ENCODE measurements at places on chromosomes 12 and 14.

DNA sequence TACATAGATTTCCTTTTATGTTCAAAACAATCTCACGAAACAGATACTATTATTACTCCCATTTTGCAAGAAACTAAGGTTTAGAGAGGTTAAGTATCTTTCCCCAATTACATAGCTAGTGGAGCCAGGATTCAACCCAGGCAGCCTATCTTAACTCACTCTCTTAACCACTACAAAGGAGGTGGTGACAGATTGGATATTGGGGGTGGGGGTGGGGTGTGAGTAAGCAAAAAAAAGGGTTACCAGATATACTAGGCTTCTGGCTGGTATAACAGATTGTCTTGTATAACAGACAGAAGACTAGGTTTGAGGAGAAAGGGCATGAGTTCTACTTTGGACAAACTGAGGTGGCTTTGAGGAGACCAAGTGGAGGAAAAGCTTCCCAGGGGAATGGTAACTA is 2.1 kb downstream of the GMFB start:
- DNase-seq = no peak

- DNase-seq = no peak
Observed at GRCh38 chr12:132406493-132407450, 77.4 kb upstream of the GALNT9 start.

DNA sequence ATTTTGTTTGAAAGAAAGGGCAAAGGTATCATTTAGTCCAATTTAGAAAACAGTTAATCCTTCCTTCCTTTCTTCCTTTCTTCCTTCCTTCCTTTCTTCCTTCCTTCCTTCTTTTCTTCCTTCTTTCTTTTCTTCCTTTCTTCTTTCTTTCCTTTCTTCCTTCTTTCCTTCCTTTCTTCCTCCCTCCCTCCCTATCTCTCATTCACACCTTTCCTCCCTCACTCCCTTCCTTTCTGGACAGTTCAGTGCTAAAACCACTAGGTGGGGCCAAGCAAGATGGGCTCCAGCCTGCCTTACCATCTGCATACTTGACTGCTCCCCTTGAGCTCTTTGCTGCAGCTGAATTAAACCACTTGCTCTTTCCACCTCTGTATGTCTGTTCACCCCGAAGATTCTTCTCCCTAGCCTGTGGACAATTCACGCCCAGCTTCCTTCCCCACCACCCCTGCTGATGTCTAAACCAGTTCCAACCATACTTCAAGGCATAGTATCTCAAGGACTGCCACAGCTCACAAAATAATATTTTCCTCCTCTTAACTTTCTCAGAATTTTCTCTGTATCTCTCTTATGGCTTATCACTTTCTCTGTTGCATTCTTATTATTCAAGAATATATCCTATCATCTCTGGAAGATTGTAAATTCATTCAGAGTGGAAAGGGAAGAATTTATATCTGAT is 78.0 kb downstream of the DBX2 start:
- no peak for DNase-seq

- no peak for DNase-seq
Observed at GRCh38 chr14:79136071-79137044, 966.2 kb downstream of the NRXN3 start.

GRCh38 chr12:2110849-2111566 is 58.2 kb downstream of the CACNA1C start:
- DNase-seq = no peak

- no peak for DNase-seq
Observed at GRCh38 chr12:129911428-129912049, 7.7 kb upstream of the TMEM132D start.

DNA sequence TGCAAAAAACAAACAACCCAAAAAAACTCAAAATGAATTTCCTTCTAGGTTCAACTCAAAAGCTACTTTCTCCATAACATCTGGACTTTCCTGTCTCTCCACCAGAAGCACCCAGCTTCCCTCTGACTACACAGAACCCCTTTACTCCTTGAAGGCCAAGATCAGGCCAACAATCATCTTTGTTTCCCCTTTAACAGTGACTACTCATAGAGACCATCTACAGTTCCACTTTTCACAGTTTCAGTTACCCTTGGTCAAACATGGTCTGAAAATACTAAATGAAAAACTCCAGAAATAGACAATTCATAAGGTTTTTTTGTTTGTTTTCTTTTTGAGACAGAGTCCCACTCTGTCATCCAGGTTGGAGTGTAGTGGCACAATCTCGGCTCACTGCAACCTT is 11.8 kb downstream of the GCH1 start:
- no peak for DNase-seq

DNA sequence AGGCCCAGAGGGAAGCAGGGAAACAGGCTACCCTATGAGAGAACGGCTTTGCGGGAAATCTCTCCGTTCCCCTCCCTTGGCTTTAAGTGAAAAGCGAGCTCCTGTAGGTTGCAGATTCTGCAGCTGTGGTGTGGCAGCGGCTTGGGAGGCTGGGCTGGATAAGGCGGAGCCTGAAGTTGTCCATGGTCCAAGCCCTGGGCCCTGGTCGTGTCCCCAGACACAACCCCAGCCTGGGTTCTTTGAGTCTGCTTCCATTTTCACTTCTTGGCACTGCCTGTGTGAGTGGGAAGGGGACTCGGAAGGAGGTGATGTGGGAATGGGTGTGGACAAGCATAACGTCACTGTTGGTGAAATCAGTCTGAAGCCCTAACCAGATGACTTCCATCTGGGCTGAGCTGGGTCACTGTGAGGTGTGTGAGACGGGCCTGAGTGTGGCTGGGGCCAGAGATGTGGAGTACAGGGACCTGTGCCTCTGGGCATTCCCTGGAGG is 43.0 kb upstream of the CTDSP2 start:
- DNase-seq = no peak

DNA sequence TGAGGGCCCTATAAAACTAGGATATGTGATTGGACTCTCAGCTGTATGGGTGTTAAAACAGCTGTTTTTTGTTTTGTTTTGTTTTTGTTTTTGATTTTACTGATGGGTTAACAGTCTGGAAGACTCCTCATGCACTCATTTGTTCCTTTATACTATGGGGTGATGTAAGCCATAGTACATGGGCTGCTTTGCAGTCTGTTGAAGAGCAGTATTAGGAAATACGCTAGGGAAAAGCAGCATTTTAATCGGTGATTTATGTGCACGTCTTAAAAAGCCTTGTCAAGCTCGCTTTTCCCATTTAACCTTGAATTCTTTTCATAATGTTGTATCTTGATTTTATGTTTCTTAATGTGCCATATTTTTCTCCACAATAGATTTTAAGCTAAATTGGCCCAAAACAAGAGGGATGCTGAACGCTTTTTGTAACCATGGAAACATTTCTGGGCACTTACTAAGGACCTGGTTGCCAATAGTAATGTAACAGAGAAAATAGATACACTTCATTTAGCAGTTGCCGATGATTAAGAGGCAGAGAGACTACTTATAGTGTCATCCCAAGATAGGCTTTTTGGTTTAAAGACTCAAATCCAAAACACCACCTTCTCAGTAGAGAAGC is 244.0 kb downstream of the SNAPC1 start:
- no peak for DNase-seq

DNA sequence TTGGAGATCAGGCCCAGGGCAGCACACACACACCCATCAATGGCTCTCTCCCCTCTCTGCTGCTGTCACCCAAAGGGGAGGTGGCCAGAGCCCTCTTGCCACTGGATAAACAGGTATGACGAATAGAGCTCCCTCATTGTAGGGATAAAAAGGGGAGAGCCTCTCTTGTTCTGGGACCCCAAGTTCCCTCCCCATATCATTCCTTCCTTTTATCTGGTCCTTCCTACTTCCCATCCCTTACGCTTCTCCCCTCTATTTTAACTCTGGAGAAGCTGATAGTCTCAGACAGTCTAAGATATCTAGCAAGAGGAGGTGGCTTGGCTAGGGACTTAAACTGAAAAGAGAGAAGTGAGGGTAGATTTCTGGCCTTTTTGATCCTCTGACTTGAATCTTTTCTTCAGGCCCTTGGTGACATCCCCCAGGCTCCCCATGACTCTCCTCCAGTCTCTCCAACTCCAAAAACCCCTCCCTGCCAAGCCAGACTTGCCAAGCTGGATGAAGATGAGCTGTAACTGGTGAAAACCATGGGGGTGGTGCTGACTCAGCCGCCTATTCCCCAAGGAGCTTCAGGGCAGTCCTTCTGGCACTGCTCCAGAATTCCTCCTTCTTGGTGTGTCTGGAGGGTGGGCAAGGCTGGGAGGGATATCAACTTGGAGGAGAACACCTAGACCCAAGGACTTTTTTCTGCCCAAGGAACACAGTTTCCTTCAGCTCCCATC is 5.3 kb downstream of the ARHGEF25 start:
- DNase-seq = no peak

DNA sequence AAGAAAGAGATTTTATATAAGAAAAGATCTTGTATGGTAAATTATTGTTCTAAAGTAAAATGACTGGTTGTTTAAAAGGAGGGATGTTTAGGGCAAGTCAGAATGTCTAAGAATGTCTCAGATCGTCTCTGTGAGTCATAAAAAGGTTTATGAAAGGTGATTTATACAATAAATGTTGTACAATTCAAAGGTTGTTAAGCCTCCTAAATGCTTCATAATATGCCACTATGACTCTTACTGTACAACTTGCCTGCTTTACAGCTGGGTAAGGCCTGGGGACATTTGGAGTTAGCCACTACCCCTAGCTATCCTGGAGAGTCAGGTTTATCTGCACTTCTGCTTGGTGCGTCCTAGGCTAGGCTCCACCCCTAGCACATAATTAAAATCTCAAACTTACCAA is 927.4 kb downstream of the FSCB start:
- DNase-seq = no peak

DNA sequence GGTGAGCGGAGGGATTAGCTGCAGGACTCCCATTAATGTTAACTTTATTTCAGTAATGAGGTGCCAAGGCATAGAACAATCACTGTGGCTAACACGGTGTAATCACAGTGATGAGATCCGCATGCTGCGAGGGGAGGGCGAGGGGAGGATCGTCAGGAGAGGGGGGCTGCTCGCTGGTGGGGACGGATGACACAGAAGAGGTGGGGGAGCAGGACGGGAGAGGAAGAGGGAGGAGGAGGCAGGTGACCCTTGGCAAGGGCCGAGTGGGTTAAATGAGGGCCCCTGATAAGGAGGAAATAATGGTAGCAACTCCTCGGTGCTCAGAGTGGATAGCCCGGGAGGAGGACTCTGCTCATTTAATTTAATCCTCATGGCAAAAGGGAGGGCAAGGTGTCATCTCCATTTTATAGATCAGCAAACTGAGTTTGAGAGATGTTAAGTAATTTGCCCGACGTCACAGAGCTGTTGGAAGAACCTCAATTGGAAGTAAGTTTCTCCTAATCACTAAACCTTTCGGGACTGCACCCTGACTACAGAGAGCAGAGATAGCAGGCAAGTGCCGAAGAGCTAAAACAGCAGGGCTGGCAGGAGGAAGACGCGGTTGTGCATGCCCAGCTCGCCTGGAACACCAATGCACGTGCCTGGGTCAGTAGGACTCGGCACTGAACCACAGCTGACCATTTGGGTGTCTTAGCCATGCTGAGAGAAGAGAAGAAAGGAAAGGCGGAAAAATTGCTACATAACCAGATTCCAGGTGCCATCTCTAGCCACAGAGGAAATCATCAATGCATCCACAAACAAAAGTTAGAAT is 43.0 kb downstream of the SPRING1 start:
- no peak for DNase-seq

- no peak for DNase-seq
Observed at GRCh38 chr14:59698793-59699192, 122.2 kb upstream of the CCDC175 start.

GRCh38 chr12:54565986-54566544 is 16.7 kb downstream of the PDE1B start:
- DNase-seq = no peak

DNA sequence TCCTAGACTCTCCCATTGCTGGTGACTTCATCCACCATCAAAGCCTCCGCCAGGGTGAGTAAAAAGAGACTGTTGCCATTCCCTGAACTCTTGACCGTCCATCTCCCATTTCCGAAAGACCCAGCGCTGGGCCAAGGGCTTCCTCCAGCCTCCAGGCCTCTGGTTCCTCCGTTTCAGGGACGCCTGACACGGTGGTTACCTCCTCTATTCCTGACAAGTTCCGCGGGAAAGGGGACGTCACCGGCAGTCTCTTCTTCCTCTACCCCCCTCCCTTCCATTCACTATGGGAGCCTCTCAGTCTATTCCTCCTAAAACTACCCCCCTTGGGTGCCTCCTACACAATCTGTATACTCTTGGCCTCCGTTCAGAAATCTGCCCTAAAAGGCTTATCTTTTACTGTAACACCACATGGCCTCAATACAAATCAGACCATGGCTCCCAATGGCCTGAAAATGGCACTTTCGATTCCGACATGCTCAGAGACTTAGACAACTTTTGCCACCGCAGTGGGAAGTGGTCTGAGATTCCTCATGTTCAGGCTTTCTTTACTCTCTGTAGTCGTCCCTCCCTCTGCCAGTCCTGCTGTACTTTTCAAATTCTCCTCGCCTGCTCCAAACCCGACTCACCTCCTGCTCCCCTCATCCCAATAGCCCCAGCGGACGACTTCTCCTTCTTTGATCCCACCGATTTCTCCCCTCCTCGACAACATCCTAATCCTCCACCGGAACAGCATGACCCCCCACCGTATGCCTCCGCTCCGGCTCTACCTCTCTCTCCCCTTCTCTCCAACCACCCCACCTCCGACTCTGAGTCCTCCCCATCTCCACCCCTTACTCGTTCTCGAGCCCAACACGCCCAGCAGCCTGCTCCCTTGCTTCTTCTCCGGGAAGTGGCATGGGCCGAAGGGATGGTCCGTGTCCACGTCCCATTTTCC is 70.4 kb downstream of the MOK start:
- no peak for DNase-seq

GRCh38 chr12:18932715-18933114 is 194.8 kb downstream of the CAPZA3 start:
- DNase-seq = no peak

DNA sequence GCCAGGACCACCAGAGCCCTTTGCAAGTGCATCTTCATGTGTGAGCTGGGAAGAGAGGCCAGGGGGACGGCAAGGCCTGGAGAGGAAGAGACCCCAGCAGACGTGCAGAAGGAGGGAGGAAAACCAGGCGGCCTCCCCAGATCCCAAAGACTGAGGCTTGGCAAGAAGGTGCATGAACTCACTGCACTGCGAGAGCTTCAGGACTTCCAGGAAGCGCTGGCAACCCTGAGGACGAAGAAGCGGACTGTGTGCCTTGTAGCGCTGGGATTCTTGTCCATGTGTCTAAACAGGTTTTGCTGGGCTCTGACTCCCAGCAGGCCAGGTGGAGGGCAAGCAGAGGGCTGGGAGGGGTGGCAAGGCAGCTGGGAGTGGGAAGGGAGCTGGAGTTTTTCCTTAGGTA is 939 bp downstream of the TGFB3 start:
- no peak for DNase-seq

DNA sequence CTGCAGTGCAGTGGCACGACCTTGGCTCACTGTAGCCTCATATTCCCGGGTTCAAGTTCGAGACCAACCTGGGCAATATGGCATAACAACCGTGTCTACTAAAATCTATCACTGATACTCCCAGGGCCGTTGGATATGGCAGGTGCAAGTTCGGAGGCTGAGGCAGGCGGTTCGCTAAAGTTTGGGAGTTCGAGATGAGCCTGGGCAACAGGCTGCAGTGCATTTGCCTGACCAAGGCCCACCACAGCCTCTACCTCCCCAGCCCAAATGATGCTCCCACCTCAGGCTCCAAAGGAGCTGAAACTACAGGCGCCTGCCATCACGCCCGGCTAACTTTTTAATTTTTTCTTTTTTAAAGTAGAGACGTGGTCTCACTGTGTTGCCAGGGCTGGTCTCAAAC is 177.1 kb upstream of the ALG10B start:
- no peak for DNase-seq
